ENCODE measurements at places on chromosomes 3 and 15.
A peak's percentile ranks its signal among the peaks of the same experiment; 100 is the strongest.

GRCh38 chr15:62287066-62287857 lies 122.2 kb upstream of the C2CD4B start:
- no peak for DNase-seq

DNA sequence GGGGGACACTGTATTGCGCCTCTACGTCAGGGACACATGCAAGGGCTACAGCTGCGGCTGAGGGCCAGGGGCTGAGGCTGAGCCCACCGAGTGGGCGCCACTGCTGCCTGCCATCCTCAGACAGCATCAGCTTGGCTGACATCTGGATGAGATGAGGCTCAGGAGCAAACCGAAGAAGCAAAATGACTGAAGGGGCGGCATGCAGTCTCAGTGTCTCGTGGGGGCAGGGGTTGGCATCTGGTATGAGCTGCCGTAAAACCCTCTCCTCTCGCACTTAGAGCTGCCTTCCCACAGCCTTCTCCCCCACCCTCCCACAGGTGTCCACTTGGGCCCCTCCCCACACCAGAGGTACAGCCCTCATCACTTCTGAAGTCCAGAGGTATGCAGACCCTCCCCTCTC lies 24.2 kb upstream of the CMTM7 start:
- no peak for DNase-seq

DNA sequence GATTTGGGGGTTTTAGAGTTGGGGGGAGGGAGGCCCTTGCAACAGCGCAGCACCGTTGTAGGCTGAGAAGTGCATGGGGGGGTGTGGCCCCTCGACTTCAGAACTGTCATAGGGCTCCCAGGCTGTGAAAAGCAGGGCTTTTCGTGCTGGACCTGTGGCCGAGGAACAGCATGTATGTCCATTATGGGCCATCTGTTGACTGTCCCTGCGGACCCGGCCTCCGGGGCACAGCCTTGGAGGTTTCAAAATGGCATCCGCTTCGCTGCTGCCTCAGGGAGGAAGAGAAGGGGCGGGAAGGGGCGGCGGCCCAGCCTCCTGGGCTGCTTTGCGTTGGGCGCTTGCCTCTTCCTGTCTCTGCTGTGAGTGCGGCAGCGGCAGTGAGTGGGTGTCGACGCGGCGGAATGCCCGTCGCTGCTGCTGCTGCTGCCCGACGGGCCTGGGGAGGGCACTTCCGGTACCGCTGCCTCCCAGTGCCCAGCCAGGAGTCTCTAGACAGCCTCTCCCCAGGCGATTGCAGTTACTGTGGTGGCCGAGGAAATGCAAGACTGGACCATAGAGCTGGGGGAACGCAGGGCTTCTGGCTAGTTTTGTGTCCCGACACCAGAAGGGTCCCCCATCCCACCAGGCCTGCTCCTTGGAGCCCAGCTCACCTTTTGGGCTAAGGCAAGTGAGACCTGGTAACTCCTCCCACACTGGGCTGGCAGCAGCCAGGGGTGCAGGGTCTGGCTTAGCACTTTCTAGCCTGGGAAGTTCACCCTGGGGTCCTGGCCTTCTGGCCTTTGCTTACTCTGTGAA lies 1.9 kb downstream of the GNAI2 start:
- DNase-seq, result peak; percentile 83

DNA sequence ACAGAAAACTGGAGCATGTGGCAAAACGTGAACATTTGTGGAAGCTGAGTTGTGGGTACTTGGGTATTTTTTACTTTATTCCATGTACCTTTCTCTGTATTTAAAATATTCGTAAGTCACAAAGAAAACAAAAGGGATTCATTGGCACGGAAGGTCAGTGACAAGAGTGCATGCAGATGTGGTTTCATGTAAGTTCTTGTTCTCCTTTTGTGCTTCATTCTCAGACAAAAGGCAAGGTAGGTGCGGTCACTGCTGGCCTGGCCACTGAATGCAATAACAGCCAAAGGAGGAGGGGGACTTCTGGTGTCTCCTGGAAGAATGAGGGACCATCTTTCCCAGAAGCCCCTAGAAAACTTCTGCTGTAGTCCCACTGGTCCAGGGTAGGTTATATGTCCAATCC lies 200.0 kb upstream of the TOPAZ1 start:
- no peak for DNase-seq

DNA sequence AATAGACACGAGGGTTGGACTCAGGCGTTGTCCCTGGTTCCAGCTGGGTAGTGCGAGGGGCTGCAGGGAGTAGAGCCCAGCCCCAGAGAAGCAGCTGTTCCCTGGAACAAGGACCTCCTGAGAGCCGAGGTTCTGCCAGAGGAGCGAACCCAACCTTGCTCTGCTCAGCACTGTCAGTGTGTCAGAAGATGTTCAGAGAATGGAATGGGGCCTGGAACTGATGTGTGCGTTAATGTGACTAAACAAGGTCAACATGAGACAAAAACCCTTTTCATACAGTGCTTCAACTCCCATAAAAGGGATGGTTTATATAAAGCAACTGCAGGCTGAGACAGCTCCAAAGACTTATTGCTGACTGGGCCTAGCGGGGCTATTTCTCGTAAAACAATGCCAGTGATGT lies 35.5 kb upstream of the HACD2 start:
- DNase-seq, result no peak

GRCh38 chr3:146280864-146281263 lies 30.0 kb upstream of the PLSCR4 start:
- no peak for DNase-seq

GRCh38 chr3:14764331-14765059 lies 54.3 kb upstream of the FGD5 start:
- no peak for DNase-seq

DNA sequence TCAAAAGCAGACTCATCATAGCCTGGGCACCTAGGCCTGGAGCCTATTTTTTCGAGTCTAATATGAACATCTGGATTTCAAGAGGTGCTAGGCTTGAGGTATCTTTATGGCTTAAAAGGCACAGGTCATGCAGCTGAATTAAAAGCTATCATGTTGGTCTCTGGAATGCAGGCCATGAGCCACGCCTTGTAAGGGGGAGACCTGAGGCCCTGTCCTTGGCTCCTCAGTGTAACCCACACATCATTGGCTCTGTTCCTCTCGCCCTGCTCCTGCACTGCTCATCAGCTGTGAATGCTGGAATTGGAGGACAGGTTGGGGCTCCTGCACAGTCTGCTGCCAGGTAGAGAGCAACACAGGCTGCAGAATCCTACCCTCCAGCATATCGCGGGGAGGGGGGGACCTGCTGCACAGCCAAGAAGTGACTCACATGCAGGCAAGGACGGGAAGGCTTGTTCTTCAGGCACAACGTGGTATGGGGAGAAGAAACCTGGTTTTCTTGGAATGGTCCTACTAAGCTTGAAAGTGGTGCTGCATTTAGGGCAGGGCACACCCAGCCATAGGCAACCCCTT lies 146.0 kb downstream of the CHST2 start:
- no peak for DNase-seq

DNA sequence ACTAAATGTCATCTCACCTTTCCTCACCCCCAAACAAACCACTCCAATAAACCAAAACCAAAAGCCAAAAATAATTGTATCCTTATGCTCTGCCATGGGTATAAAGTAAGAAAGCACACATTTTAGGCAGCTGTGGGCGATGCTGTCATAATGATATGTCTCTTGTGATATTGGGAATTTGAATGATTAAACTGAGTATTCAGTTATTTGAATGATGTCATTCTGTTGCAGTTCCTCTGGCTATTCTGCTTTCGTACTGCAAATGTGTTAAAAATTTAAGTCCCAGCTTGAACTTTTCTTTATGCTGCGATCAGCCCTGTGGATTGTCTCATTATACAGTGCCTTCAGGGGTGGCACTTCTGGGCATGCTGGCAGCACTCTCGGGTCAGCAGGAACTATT lies 10.8 kb upstream of the NR1D2 start:
- no peak for DNase-seq

DNA sequence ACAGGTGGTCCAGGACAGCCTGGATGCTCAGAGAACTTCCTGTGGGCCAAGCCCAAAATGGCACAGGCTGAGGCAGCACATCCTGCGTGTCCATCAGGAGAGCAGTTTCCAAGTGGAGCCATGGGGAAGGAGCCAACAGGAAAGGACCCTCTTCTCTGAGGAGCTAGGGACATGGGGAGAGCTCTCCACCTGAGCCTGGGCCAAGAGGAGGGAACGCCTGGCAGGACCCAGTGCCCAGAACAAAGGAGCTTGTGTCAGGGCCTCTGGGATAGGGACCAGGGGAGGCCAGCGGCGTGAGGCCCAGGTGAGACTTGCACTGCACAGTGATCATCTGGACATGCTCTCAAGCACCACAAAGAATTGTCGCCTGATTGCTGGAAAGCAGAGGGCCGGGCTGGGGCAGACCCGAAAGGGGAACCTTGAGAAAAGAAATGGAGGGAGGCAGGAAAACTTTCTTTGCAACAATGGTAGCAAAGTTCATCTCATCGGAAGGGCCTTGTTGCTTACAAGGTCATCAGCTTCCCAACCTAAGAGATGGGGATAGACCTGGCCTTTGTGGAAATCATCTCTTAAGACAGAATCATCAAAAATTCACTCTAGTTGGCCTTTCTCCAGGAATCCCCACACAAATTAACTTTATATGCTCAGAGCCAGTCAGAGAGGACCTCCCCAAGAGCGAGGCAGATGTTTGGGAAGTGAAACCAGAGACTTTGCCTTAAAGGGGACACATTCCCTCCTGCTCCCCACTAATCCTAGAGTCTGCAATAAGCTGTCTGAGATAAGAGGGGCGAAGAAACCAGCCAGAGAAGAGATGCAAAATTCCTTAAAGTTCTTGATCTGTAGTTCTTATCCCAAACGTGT lies 47.7 kb upstream of the HES1 start:
- DNase-seq, result no peak

DNA sequence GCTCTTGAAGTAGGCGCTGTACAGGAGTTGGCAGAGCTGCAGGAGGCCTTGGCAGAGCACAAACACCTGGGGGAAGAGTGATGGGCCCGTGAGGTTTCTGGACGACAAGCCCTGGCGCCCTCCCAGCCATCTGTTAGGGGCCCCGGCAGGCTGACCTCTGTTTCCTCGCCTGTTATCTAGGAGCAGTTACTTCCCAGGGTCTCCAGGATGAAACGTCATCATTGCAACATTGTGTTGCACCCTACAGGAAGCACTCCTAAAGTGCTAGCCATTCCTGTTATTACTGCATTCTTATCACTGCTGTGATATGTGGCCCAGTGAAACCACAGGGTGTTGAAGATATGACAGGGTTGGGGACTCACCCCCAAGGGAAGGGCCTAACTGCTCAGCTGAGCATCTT lies 50.2 kb downstream of the SLCO2A1 start:
- DNase-seq, result no peak

GRCh38 chr15:69896606-69897005 lies 201.1 kb downstream of the TLE3 start:
- no peak for DNase-seq

DNA sequence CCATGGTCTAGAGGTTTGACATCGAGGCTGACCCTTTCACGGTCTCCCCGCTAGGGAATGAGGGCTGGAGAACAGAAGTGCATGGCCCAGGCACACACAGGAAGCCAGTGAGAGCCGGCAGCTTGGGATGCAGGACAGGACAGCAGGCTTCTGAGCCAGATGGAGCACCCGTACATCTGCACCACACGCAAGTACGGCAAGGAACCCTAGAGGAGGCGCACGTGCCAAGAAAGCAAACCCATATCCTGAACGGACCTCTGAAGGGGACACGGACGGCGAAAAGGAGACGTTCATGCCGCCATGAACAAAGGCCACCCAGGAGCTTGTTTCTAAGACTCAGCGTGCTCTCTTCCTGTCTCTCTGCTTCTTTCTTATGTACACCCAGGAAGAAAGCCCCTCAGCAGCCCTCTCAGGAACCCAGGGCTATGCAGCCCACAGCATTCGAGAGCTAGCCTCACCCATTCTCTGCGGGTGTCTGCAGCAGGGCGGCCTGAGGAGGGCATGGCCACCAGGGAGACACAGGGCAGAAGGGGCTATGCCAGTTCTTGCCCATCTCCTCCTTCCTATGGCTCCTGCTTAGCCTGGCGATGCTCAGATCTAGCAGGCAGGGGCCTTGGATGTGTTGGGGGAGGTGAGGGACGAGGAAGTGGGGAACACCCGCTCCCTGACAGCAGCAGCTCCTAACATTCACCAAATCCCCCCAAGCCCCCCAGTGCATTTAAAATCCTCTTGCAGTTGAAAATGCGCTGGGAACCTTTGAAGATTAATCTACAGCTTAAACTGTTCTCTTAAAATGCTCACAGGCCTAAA lies 81.3 kb downstream of the PCSK6 start:
- DNase-seq, result no peak

DNA sequence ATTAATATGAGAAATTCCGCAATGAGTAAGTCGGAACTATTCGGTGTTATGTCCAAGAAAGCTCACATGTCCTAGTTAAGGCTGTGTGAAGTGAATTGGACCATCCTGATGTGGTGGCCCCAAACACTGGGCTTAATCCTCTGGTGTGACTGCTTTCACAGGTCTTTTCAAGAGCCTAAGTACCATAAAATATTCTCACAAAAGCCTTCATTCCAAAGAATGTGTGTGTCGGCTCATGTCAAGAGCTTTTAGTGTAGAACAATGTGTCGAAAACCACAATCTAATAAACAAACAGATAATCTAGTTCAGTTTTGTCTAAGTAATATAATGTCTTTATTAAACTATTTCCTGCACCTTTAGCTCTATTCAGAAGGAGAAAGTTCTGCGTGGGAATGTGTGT lies 311.4 kb downstream of the LPP start:
- DNase-seq, result no peak

GRCh38 chr3:64016941-64017620 lies 6.2 kb downstream of the PSMD6 start:
- DNase-seq, result no peak

DNA sequence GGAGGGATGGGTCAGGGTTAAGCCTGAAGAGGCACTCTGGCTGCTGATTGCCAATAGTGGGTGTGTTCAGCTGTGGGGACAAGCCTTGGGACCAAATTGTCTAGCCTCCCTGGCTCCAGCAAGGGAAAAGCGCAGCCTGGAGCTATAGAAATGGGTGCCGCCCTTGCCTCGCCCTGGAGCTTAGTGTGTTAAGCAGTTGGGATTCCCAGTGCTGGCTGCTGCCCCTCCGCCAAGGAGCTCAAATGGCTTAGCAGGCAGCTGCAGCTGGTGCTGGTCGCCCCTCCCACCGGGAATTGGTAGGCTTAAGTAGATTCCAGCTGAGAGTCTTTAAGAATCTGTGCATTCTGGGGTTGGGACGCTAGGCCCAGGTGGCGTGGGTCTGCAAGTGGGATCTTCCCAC lies 662.9 kb upstream of the TBL1XR1 start:
- DNase-seq, result no peak

Data from T-helper 1 cell (primary cell).